ENCODE measurements at places on chromosomes 2 and 18.
A peak's percentile ranks its signal among the peaks of the same experiment; 100 is the strongest.

GRCh38 chr2:69933254-69933828 lies 18.4 kb downstream of the MXD1 start:
- DNase-seq: peak; percentile 53

DNA sequence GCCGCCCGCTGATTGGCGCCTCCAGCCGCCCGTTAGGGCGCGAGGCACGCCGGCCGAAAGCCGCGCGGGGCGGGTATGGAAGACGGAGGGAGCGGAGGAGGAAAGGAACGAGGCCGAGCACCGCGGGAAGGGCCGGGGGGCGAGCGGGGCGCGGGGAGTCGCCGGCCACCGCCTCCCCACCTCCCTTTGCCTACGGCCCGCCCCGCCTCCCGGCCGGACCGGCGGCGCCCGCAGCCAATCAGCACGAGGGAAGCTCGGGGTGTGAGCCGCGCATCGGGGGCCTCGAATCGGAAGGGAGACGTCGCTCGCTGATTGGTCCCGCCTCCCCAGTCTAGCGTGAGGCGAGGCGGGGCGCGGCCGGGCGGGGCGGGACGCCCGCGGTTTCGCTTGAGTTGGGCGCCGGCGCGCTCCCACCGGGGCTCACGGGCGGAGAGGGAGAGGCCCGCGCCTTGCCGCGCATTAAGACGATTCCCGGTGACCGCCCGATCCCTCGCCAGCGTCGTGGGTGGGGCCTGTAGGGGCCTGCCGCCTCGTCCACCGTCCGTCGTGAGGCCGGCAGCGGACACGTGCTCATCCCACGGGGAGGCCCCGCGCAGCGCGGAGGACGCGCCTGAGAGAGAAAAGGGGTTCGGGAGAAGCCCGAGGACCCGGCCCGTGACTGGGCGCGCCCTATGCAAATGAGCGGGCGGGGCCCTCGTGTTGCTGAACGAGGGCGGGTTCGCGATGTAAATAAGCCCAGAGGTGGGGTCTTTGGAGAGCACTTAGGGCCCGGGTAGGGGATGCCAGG lies 665 bp upstream of the SMAD2 start:
- peak; percentile 87 for DNase-seq

DNA sequence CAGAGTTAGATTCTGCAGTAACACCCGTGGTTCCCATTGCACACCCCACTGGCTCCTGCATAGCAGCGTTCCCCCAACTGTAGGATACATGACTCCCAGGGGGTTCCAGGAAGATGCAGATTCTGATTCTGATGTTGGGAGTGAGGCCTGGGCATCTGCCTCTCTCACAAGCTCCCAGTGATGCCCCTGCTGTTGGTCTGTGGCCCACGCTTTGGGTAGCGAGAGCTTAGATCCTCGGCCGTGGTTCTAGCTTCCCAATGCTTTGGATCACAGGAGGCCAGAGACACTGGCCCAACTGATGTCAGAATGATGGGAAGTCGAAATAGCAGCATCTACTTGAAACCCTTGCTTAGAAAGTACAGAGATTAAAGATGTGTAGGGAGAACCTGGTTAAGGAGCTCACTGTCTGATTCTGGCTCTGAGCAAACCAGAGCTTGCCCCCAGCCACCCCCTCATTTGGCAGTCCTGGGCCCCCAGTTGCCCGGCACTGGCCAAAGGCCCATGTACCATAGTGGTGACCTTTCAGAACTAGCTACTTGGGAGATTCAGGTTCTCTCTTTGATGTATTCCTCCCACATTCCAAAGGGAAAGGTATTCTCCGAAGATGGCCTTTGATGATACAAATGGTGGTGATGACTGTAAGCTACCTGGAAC lies 197.5 kb downstream of the FAM210A start:
- DNase-seq: no peak

DNA sequence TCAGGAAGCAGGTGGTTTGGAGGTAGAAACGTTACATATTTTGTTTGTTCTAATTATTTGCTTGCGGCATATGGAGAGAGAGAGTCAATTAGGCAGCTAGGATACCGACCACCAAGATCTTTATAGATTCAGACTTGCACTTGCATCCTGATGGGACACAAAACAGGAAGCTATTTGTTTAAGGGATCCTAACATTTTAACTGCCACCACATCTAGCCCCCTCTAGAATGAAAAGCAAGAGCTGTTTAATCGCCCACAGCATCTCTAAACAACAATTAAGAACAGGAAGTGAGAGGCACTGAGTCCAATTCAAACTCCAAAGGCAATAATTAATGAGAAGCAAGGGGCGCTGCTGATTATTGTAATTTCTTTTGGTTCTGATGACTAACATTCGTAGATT lies 182.0 kb upstream of the LINC00305 start:
- no peak for DNase-seq

DNA sequence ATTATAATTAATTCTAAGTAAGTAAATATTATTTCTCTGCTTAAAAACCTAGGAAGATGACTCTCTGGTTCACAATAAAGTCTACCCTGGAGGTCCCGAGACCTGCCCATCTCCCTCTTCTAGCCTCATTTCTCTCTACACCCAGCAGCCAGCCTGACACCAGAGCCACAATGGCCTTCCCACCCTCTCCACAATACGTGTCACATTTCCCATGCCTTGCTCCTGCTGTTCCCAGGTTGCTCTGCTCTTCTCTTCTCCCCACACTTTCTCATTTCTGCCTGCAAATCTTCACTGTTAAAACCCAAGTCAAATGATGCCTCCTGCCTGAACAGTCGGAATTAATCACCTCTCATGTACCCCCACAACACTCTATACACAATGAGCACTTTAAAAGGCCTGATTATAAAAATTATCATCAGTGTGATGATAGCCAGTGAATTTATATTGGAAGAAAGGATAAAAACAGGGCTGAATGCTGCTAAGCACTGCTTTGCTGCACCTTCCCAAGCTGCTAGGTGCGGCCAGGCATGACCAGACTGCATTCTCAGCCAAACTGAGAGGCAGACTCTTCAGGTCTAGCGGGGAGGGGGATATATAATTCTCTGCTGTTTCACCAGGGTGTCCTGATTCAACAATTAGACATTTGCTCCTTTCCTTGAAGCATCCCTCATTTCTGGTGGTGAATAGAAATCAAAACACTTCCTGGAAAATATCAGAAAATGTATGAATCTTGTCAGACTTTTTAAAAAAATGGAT lies 160.6 kb downstream of the DTNA start:
- DNase-seq: no peak

GRCh38 chr2:211516537-211516936 lies 960.1 kb downstream of the CPS1 start:
- no peak for DNase-seq

DNA sequence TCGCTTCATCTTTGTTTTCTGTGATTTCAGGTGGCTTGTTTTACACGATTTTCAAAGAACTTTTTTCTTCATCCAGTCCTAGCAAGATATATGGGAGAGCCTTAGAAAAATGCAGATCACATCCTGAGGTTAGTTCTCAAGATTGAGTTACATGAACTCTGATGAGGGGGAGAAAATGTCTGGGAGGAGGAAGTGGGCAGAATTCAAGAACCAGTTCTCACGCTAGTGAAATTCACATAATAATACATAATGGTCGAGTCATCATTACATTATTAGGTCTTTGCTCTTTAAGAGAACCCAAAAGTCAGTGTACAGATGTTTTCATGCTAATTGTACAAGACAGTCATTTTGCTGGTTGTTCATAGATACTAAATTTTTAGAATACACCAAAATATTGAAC lies 7.0 kb downstream of the TIMM21 start:
- DNase-seq: no peak

GRCh38 chr2:163157891-163158496 lies 319.4 kb upstream of the KCNH7 start:
- DNase-seq: peak; percentile 5

GRCh38 chr2:33145459-33145858 lies 198.7 kb downstream of the LTBP1 start:
- DNase-seq: no peak

DNA sequence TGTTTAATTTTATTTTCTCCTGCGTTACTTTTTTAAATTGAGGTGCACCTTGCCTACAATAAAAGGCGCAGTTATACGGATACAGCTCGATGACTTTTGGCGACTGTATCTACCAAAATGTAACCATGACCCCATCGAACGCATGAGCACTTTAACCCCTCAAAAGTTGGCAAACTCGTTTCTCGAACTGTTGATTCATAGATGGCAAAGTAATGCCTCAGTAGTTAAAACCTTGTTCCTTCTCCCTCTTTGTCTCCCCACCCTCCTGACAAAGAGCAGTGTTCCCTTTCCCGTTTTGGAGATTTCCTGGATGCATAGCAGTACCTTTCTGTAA lies 577 bp downstream of the MOGAT1 start:
- no peak for DNase-seq

DNA sequence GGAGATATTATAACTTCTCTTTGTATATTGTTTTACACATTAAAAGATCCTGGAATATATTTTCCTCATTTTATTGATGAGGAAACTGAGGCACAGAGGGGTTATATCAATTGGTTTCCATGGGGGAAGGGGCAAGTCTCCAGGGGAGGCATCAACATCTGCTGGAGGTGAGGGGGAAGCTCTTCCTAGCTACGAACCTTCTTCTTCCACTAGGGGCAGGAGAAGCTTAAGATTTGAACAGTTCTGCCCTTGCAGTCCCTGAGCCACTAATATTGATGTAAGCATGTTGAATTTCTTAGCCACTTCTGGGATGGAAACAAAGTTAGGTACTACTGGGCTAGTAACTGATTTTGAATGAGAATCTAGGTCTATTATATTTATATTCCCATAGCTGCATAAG lies 140.1 kb upstream of the AQP4 start:
- DNase-seq: peak; percentile 8
